ENCODE measurements at places on chromosomes 5 and 9.

DNA sequence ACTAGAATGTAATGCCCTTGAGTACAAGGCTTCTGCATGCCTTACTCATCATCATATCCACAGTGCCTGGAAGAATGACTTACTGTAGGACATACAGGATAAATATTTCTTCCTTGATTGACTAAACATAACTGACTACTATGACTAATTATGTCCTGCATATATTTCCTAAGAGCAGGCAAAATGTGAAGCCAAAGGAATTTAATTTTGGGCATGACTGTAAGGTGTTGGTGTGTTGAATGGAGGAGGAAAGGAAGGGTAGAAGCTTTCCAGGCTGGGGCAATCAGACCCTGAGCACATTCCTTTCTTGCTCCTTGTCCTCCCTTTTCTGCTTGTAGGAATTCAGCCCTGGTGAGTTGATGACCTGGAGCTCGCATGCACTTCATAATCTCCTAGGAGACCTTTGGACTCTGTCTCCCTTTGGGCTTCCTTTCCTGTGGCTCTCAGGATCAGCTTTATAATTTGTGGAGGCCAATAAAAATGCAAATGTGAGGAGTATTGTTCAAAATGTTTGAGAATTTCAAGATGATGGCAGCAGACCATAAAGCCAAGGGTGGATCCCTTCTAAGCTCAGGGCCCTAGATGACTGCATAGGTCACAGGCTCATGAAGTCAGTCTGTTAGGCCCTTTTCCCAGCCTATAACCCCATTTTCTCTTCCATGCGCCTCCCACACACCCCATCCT is 174.0 kb downstream of the HMHB1 start:
- no peaks in the 10 kb centered on the region for H3K4me1 ChIP-seq
- no peaks in the 10 kb centered on the region for H3K27me3 ChIP-seq
- H3K36me3 ChIP-seq = no peaks in the 10 kb centered on the region
- H3K4me3 ChIP-seq = no peak overlapping the region

DNA sequence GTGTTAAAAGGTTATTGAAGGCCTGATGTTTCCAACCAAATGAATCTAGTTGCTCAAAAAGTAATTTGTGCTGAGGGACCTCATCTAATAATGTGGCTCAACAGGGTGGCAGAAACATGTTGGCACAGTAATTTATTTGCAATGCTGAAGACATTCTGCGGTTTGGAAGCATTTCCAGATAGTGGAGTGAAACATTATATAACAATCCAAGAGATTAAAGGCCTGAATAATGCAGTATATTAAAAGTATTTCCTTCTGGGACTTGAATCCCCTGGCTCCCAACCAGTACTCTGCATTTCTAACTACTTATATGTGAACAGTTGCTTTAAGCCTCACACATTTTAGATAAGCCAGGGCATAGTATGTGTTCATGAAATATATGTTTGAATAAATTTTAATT is 25.9 kb upstream of the ALDH1A1 start:
- no peaks in the 10 kb centered on the region for H3K4me1 ChIP-seq
- no peak overlapping the region for H3K27ac ChIP-seq
- no peak overlapping the region for H3K4me3 ChIP-seq

DNA sequence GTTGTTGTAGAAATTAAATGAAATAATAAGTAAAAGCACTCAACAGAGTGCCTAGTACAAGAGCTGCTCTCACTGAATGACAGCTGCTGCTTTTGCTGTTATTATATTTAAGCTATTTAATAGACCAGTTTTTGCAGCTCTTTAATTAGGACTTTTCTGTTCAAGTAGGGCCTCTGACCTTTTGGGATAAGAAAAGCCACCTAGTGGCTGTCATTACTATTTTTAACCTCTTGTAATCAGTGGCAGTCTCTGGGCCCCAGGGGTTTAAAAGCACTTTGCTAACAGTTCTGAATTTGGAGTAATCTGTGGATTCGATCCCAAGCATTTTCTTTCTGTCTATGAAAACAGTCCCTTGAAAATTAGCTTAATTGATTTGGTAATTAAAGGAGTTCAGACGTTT is 121.1 kb downstream of the NUDT12 start:
- no peak for DNase-seq
- no peaks in the 10 kb centered on the region for H3K36me3 ChIP-seq
- no peaks in the 10 kb centered on the region for H3K4me1 ChIP-seq
- no peak overlapping the region for H3K4me3 ChIP-seq
- no peak overlapping the region for H3K27ac ChIP-seq

DNA sequence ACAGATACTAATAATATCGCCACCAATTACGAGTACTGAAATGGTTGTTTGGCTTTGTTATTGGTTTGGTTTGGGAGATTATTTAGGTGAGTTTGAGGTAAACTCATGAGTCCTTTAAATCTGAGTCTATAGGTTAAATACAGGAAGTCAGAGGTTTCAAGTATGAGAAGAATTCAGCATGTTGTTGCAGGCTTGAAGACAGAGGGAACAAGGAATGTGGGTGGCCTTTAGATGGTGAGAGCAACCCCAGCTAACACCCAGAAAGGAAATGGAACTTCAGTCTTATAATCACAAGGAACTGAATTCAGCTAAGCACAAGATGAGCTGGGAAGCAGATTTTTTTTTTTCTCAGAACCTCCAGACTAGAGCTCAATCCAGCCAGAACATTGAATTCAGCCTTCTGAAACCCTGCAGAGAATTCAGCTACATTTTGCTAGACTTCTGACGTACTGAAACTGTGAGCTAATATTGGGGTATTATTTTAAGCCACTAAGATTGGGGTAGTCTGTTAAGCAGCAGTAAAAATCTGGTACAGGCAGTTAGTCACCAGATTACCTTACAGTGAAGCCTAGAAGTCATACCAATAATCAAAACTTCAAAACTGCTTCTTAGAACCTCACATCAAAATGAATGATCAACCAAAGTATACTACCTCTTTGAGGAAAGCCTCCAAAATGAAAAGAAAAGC is 216.0 kb upstream of the PUM3 start:
- H3K4me3 ChIP-seq = no peak overlapping the region
- no peak overlapping the region for H3K27ac ChIP-seq
- H3K36me3 ChIP-seq = no peaks in the 10 kb centered on the region

- no peak for DNase-seq
- no peak overlapping the region for H3K4me3 ChIP-seq
- H3K36me3 ChIP-seq = no peaks in the 10 kb centered on the region
- H3K27ac ChIP-seq = no peak overlapping the region
- no peaks in the 10 kb centered on the region for H3K4me1 ChIP-seq
Observed at GRCh38 chr9:124264823-124265233, 7.1 kb downstream of the NEK6 start.

GRCh38 chr9:13807118-13807517 is 506.8 kb downstream of the NFIB start:
- no peak overlapping the region for H3K27ac ChIP-seq
- no peak overlapping the region for H3K4me3 ChIP-seq
- no peaks in the 10 kb centered on the region for H3K27me3 ChIP-seq

DNA sequence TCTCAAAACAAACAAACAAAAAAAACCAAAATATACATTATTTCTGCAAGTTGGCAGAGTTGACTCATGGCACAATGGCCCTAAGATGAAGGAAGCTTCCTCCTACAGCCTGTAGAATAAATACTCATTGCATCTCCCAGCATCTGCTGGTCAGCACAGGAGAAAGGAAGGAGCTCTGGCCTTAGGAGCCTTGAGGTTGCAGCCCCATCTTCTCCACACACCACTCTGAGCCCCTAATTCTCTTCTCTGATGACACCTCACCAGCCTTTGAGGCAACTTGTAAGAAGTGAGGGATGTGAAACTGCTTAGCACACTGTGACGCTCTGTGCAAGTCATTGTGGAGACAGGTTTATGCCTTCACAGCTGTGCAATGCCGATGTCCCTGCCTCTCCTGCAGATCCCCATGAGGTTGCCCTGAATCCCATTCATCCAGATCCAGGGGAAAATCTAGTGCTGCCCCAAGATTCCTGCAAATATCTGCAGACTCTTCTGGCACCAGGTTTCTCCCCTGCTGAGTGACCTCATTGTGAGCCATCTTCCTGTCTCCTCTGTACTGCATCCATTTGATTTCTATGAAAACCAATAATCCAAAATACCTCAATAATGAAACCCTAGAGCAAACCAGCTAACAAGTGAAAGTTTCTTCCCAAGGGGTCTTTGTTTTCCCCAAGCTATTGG is 65.3 kb upstream of the TGFBR1 start:
- peaks cover 4% of the 10 kb centered on the region for H3K4me1 ChIP-seq
- H3K36me3 ChIP-seq = no peaks in the 10 kb centered on the region
- no peak overlapping the region for H3K27ac ChIP-seq

GRCh38 chr9:77961541-77961940 is 70.1 kb downstream of the GNAQ start:
- H3K27me3 ChIP-seq = no peaks in the 10 kb centered on the region
- no peaks in the 10 kb centered on the region for H3K4me1 ChIP-seq
- no peak overlapping the region for H3K4me3 ChIP-seq
- no peak overlapping the region for H3K27ac ChIP-seq

DNA sequence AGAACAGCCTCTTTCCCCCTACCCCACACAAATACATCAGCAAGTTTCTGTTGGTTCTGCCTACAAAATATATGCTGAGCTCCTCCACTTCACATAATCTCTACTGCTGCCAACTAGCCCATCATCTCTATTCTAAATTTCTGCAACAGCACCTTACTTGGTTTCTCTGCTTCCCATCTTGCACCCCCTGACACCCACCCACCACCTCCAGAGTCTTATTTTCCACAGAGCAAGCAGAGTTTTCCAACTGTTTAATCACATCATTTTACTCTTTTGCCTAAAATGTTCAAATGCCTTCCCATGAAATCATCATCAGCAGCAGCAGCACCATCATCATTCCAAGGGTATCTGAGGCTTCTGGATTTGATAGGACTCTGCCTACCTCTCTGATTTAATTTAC is 295.7 kb downstream of the CTNND2 start:
- no peak for DNase-seq
- H3K27me3 ChIP-seq = no peaks in the 10 kb centered on the region
- H3K27ac ChIP-seq = no peak overlapping the region
- no peak overlapping the region for H3K4me3 ChIP-seq

DNA sequence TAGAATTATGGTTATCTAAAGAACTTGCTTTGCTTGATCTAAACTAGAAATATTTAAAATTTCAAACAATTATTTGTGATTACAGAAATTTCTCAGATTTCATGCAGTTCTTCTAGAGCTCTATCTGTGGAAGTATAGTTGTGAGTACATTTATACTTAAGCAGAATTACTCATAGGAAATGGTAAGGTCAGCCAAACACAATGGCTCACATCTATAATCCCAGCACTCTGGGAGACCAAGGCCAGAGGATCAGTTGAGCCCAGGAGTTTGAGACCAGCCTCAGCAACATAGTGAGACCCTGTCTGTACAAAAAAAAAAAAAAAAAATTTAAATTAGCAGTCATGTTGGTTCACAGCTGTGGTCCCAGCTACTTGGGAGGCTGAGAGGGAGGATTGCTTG is 71.0 kb downstream of the INVS start:
- no peak overlapping the region for H3K27ac ChIP-seq
- H3K4me1 ChIP-seq = no peaks in the 10 kb centered on the region
- no peak for DNase-seq
- no peaks in the 10 kb centered on the region for H3K36me3 ChIP-seq
- H3K27me3 ChIP-seq = no peaks in the 10 kb centered on the region

All from naive thymus-derived CD4-positive, alpha-beta T cell (primary cell).